Globus pallidus (tissue), 1 donor: ENCODE measurements at places on chromosomes 6 and 20.
A peak's percentile ranks its signal among the peaks of the same experiment; 100 is the strongest.

DNA sequence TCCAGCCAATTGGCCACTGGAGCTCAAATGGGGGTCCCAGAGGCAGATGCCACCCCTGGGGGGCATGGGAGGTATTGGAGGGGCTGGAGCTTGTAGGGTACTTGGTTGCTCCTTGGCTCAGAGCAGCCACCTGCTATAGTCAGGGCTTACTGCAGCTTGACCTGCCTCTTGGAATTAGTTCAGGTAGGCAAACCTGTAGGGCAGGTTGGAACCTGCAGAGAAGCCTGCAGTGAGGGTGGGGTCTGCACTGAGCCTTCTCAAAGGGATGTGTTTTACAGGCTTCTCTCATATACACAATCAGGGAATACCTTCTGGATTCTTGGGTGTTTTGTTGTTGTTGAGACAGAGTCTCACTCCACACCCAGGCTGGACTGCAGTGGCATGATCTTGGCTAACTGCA lies 94.2 kb upstream of the MYL9 start:
- DNase-seq = no peak

DNA sequence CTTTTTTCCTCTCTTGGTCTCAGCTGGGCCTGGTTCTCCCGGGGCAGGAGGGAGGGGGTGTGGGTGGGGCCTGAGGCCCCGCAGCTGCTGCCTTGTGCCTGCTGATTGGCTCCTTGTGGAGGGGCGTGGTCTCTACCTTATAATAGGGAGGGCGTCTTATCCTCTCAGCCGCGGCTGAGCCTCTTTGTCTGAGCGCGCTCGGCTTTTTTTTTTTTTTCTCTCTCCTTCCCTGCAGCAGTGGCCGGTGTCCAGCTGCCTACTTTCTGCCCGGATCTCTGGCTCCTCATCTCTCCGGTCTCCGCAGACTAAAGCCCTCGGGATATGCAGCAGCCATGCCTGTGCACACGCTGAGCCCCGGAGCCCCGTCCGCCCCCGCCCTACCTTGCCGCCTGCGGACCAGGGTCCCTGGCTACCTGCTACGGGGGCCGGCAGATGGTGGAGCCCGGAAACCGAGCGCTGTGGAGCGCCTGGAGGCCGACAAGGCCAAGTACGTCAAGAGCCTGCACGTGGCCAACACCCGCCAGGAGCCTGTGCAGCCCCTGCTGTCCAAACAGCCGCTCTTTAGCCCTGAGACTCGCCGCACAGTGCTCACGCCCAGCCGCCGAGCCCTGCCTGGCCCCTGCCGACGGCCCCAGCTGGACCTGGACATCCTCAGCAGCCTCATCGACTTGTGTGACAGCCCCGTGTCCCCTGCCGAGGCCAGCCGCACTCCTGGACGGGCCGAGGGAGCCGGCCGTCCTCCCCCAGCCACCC lies 11.1 kb downstream of the FAM110A start:
- peak; percentile 83 for DNase-seq

GRCh38 chr6:98118397-98119045 lies 715.9 kb upstream of the POU3F2 start:
- DNase-seq = no peak

DNA sequence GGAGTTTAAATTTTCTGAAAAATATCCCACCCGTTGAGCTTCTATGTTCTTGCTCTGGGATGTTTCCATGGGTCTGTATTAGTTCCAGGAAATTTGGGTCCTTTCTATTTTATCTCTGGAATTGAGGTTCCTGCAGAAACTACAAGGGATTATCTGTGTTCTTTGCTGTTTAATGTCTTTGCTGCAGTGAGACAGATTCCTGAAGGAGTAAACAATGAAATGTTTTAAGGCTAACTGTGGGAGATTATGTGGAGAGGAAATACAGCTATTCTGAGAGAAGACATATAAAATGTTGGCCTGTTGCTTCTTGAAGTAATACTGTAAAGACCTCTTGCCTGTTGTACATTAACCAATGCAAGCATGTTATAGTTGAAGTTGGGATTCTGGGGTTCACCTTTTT lies 43.5 kb downstream of the SAMD5 start:
- DNase-seq = no peak

GRCh38 chr6:81172056-81172740 lies 580.3 kb downstream of the TENT5A start:
- peak; percentile 5 for DNase-seq

GRCh38 chr6:41577356-41578216 lies 31.4 kb downstream of the FOXP4 start:
- DNase-seq = no peak

GRCh38 chr6:101762851-101763250 lies 369.3 kb downstream of the GRIK2 start:
- DNase-seq = no peak

DNA sequence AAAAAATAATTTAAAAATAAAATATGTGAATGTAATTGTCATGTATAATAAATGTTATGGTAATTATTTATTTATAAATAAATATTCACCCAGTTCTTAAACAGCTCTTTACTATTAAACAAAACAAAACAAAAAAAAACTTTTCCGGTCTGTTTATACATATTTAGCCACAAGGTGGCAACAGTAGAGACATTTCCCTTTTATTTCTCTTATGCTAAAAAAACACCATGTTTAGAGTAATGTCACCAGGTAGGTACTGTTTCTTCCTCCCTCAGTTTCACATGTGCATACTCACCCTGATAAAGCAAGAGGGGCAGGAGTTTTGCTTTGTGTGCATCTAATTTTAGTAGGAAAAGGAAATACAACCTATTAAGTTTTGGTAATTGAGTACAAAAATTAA lies 610.4 kb upstream of the IMPG1 start:
- DNase-seq = no peak

DNA sequence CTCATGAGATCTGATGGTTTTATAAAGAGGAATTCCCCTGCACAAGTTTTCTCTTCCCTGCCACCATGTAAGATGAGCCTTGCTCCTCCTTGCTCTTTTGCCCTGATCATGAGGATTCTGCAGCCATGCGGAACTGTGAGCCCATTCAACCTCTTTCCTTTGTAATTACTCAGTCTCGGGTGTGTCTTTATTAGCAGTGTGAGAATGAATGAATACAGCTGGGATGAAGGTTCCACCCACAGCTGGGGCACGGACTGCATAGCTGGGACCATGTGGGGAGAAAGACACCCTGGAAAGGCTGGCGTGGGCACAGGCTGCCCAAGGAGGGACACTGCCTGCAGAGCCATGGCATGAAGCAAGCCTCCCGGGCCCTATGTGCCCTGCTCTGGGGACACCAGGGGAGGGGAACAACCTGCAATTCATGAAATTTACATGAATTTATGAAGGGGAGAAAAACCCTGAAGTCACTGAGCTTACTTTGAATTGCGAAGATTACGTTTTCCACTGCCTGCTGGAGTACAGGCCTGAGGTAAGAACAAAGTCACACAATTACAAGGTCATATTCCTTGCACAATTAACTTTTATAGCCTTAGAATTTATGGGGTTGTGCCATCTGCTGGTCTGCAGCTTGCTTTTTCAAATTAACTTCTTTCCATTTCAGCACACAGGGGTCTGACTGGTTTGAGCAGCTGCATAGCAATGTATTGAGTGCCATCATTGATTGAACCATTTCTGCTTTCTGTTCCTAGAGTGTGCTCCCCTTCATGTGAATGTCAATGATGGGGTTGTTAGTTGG lies 46.2 kb downstream of the SLC22A1 start:
- no peak for DNase-seq

DNA sequence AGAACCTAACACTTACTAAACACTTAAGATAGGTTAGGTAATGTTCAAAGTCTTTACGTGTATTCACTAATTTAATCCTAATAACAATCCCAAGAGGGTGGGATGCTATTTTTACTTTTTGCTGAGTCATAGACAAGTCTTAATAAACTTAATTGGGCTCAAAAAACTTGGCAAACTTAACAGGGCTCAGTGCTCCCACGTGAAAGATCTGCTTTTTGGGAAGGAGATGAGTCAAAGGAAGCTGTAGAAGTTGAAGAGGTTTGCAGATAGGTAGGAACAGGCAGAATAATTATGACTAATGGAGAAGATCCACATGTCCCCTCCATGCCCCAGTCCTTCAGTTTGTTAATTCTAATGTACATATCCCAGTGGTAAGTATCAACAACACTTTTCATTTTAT lies 44.5 kb upstream of the STMND1 start:
- no peak for DNase-seq

DNA sequence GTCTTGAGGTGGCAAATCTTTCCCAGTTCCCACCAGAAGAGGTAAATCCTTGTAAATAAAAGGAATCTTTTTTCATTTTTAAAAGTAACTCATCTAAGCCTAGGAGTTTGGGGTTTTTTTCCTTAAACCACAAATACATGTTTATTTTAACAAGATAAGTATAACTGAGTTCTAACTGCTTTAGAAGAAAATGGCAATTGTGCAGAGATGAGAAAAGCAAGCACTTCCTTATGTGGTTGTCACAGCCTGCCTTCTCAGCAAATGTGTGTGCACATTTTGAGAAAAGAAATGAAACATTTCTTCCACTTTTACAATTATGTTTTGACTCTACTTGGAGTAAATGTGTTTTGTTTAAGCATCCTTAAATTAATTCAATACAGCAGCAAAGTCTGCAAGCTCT lies 17.7 kb downstream of the HCK start:
- no peak for DNase-seq

DNA sequence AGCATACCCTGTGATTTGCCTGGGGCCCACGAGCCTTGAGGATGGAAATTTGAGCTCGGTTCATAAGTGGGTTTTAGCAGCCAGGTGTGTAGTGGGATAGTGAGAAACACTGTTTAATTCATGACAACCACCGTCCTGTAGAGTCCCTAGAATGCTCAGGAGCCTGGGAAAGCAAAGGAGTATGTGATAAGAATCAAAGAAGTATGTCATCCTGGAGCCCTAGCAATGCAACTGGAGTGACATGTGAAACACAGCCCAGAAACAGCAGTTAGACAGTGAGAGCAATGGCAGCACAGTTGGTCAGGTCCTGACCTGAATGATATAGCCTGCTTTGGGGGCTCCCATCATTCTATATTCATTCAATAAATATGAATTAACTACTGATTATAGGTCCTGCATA lies 161.2 kb upstream of the ECI2 start:
- no peak for DNase-seq

- DNase-seq = no peak
Measured at GRCh38 chr20:49420811-49421295, 61.6 kb downstream of the KCNB1 start.

- peak; percentile 26 for DNase-seq
Measured at GRCh38 chr6:15621203-15622044, 41.4 kb downstream of the DTNBP1 start.

- DNase-seq = peak; percentile 81
Measured at GRCh38 chr6:167762259-167762962, 64.3 kb upstream of the AFDN start.

GRCh38 chr6:12232339-12232738 lies 57.8 kb upstream of the EDN1 start:
- DNase-seq = no peak

DNA sequence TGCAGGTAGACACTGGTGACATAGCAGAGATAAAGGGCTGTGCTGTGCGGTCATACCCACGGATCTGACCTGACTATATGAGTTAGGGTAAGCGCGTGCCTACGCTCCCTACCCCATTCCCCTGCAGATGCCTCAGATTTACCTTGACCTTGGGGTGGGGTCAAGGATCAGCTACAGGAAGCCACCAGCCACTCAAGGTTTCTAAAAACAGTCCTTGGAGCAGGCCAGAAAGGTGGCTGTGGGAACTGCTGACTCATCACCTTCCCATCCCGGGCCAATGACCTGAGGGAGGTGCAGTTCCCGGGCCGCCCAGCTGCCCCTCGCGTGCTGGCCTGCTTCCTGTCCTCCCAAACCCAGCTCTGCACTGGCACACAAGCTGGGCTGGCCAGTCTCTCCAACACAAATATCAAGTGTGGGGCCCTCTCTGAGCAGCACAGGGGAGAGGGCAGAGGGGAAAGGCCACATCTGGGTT lies 23.0 kb downstream of the KCNK5 start:
- DNase-seq = no peak

- DNase-seq = no peak
Measured at GRCh38 chr6:154218787-154219186, 137.8 kb downstream of the IPCEF1 start.

DNA sequence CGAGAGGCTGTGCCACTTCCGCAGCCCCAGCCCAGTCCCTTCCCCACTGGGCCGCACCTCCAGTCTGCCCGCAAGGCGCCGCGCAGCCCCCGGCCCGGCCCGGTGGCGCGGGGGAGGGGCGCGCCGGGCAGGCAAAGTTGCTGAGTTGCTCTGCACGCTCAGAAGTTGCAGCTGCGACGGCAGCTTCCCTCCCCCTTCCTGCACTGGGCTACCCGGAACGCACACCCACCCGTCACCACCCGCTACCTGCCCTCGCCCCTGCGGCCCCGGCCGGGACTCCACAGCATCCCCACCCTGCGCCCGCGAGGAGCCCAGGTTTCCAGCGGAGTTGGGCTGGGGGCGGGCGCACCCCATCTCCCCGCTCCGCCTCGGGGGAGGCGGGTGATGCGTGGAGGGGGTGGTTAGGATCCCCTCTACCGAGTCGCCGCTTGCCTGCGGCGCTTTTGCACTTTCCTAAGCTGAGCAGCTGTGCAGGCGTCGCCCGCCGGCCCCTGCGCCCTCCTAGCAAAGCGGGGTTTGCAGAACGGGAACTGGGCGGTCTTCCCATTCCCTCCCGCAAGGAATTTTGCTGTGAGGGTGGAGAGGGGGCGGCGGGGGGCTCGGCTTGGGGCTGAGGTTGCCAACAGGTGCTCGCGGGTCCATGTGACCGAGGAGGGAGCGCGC lies 55.9 kb upstream of the RREB1 start:
- DNase-seq = peak; percentile 20

DNA sequence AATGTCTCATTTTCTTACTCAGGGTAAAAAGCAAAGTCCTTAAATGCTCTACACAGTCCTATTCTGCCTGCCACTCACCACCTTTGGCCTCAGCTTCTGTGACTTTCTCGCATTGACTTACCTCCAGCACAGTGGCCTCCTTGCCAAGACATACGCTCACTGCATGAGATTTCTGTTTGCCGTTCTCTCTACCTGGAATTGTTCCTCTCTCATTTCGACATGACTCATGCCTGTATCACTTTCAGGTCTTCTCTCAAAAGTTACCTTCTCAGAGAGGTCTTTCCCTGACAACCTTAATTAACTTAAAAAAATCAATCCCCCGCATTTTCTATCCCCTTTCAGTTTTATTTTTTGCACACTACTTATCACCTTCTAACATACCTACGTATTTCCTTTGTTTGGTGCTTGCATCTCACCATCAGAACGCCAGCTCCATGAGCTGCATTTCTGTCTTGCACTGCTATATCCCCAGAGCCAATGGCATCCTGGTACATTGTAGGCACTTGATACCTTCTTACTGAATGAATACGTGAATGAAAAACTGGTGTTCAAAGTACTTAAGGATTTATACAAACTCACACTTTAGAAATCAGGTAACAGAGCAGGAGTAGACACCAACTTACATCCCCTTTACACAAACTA lies 24.5 kb downstream of the TENT5A start:
- DNase-seq = no peak

- no peak for DNase-seq
Measured at GRCh38 chr6:155120034-155120433, 124.9 kb downstream of the TIAM2 start.

- DNase-seq = no peak
Measured at GRCh38 chr6:1624058-1624850, 14.5 kb downstream of the FOXC1 start.
